Peyer's patch (tissue), 4 donors: ENCODE measurements at places on chromosomes 1 and 21. TPM values are rescaled to one million over a fixed set of nuclear protein-coding genes. Genes with fewer than 3 reads are reported as not detected.

DNA sequence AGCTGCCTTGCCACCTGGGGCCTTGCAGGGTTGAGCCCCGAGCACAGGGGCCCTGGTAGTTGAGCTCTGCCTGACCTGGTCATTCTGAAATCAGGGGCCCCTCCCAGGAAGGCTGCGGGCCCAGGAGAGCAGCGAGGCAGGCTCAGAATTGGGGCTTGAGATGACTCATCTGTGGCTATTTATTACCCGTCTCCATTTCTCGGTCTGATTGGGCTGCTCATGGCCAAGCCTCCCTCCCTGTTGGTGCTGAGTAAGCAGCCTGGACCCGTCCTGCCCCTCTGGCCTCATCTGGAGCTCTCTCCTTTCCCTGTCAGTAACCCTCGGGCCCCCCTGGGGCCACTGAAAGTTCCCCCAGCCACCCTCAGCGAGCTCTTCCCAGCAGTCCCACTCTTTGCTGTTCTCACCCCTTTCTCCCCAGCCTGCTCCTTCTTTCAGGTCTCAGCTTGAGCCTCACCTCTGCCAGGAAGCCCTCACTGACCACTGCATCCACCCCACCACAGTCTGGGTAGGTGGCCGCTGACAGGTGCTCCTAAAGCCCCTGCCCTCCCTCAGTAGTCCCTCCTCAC lies 11.0 kb upstream of the TNFRSF8 start:
- peak; percentile 65 for DNase-seq

- no peak for DNase-seq
Measured at GRCh38 chr1:115140442-115141144, 51.3 kb upstream of the TSPAN2 start.

DNA sequence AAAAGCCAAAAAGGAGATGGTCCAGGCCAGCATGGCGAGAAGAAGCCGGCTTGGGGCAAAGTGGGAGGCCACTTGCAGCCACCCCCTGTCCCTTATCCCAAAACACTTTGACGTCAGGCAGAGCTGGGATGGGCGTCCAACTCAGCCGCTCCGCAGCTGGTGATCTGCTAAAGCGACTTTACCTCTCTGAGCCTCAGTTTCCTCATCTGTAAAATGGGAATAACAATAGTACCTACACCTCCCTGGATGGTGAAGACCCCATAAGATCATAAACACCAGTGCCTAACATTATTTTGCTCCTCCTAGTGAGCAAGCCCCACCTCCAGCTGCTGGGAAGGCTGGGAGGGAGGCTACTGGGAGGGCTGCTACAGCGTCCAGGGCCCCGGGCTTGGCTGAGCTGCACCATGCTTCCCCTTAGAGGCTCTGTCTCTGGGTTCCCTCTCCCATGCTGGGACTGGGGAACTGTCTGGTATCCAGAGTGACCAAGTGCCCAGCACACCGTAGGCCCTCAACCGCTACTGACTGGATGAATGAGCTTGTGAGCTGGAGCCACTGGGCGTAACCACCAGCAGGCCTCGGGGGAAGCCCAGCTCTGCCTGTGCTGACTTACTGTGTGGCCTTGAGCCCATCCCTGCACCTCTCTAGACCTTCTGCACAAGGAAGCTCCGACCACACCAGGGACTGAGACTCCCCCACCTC lies 18.3 kb downstream of the IFFO2 start:
- no peak for DNase-seq

- no peak for DNase-seq
Measured at GRCh38 chr1:10641976-10642375, 154.5 kb downstream of the CASZ1 start.

DNA sequence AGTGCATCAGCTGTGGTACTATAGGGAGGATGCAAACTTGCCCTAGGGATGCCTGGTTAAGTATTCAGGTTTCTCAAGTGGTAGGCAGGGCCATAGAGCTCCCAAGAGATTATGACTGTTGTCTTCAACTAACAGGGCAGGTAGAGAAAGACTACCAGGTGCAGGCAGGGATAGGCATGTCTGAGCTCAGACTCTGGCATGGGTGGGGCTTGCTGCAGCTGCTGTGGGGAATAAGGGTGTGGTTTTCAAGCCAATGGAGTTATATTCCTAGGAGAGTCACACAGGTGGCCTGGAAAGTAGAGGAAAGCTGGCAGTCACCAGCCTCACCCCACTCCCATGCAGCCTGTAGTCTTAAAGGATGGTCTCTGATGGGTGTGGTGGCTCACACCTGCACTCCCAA lies 673.4 kb upstream of the ADGRL4 start:
- DNase-seq, result no peak

GRCh38 chr1:28269529-28269928 lies 10.2 kb downstream of the SESN2 start:
- DNase-seq, result no peak

Gene SLC35F3
- total RNA-seq, result not detected

Gene GBP5
- 4.6 TPM for total RNA-seq

Gene IVL
- total RNA-seq, result not detected

Gene KRTAP13-2
- total RNA-seq, result not detected

Gene SH2D1B
- total RNA-seq, result 1.9 TPM
